ENCODE measurements at places on chromosomes 3 and 15.

GRCh38 chr3:118055381-118055780 lies 979.3 kb downstream of the IGSF11 start:
- no peak for DNase-seq

GRCh38 chr3:186299327-186299726 lies 62.7 kb downstream of the DGKG start:
- no peak for DNase-seq

- DNase-seq: no peak
Observed at GRCh38 chr3:149342413-149343380, 9.3 kb upstream of the TM4SF18 start.

DNA sequence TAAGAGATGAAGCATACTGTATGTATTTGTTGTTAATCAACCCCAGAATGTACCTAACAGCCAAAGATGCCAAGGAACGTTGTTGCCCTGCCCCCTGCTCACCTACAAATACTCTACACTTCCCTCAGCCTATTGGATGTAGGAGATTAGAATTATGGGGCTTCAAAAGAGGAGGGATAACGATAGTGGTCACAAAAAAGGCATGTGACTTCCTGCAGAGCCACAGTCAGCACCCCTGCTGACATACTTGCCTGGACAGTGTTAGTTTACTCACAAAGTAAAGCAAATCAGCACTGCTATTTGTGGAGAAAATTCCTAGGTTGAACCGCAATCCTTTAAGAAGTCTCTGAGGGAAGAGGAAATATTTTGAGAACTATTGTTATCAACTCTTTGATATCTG lies 37.9 kb downstream of the PARP15 start:
- DNase-seq: no peak

- no peak for DNase-seq
Observed at GRCh38 chr3:149307435-149307783, 26.0 kb downstream of the TM4SF18 start.

DNA sequence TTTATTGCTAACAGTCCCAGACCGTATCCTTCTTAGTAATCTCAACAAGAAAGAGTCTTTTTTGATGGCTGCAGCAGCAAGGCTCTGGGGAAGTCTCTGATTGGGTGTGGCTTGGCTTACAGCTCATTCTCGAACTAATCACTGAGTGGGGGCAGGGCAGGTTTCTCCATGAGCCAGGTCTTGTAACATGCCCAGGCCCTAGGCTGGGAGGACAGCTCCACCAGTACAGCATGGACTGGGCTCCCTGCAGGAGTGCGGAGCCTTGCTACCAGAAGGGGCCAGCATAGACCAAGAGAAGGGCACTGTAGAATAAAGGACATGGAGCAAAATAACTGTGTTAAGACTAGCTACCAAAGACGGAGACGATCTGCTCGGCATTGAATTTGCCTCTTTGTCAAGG lies 7.2 kb downstream of the CD276 start:
- DNase-seq: peak; percentile 27

DNA sequence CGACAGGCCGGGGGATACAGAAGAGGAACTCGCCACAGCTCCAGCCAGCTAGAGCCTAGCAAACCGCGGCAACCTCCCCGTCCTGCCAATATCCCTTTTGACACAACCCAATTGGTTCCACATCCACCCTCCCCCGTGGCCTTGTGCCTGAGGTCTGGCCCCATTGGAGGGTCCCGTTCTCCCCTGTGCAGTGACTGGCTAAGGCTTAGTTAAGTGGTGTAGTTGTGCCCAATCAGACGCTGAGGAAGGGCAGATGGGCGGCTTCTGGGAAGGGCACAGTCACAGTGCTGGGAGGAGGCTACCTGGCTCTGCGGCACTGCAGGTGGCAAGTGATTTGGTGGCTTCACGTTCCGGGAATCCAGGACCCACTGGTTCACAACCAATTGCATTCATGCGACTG lies 78.6 kb downstream of the SNRK start:
- DNase-seq: no peak

- no peak for DNase-seq
Observed at GRCh38 chr3:135009014-135009413, 214.0 kb downstream of the EPHB1 start.

- no peak for DNase-seq
Observed at GRCh38 chr15:38748710-38749109, 184.1 kb upstream of the RASGRP1 start.

- DNase-seq: no peak
Observed at GRCh38 chr15:37221671-37222145, 121.4 kb upstream of the MEIS2 start.

GRCh38 chr3:31546725-31547124 lies 14.0 kb downstream of the STT3B start:
- DNase-seq: no peak

DNA sequence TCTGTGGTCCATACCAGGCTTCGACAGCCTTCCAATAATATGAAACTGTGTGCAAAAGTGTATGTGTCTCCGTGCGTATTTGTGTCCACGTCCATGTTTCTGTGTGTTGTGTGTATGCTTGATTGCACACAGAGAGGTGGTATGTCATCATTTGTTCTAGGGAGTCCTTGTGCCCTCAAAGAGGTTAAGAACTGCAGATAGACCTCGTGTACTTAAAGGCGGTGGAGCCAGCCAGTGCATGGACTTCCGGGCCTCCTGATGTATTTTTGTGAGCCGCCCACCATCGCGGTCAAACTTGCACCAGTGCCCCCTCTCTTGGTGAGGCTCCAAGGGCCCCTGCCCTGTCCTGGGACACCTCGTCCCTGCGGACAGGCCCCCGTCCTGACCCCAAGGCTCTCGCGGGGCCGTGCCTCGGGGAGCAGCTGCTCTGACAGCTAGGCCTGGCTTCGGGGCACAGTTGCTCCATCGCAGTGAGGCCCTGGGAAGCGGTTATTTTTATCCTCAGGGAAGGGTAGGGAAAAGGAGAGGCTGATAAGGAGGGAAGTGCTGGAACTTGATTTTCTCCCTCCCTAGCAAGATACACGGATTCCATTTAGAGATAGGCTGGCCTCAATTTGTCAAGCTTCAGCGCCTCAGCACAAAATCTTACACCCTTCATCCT lies 1.2 kb upstream of the RYK start:
- DNase-seq: no peak

DNA sequence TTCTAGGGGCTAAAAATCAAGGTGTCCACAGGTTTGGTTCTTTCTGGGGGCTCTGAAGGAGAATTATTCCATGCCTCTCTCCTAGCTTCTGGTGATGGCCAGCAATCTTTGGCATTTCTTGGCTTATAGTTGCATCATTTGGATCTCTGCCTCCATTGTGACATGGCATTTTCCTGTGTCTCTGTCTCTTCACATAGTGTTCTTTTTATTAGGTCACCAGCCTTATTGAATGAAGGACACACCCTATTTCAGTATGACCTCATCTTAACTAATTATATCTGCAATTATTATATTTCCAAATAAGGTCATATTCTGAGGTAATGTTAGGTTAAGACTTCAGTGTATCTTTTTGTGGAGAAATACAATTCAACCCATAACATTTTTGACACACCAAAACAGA lies 3.2 kb upstream of the GBE1 start:
- no peak for DNase-seq

GRCh38 chr3:89380016-89380415 lies 272.6 kb downstream of the EPHA3 start:
- DNase-seq: no peak
